ENCODE measurements at places on chromosomes 1 and 21. TPM values are rescaled to one million over a fixed set of nuclear protein-coding genes. Genes with fewer than 3 reads are reported as not detected.
A peak's percentile ranks its signal among the peaks of the same experiment; 100 is the strongest.

- no peak for DNase-seq
Observed at GRCh38 chr1:19088717-19089442, 121.2 kb downstream of the UBR4 start.

DNA sequence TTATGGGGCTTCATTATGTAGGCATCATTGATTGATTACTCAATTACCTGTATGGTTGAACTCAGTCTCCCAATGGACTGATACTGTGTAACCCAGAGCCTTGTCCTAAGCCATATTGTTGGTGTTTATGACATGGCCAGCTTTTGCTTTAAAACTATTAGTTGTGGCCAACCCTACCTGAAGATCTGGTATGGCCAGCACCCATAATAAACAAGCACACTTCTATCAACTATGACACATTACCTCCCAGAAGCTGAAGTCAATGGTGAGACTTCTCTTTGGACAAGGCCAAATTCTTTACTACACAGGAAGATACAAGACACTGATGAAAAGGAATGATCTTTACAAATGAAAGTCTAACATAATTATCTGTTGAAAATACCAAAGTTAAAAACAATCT lies 28.8 kb downstream of the MAN1A2 start:
- no peak for DNase-seq

GRCh38 chr1:217867446-217867995 lies 236.4 kb downstream of the SPATA17 start:
- no peak for DNase-seq

GRCh38 chr1:183291802-183292514 lies 105.9 kb downstream of the LAMC2 start:
- DNase-seq = peak; percentile 76

GRCh38 chr1:76079475-76080227 lies 5.1 kb downstream of the ST6GALNAC3 start:
- DNase-seq = no peak

- DNase-seq = peak; percentile 5
Observed at GRCh38 chr1:55311057-55311641, 96.0 kb upstream of the USP24 start.

GRCh38 chr21:45017039-45017960 lies 57.1 kb upstream of the ADARB1 start:
- DNase-seq = no peak

- DNase-seq = no peak
Observed at GRCh38 chr1:84496498-84496897, 9.7 kb upstream of the SPATA1 start.

DNA sequence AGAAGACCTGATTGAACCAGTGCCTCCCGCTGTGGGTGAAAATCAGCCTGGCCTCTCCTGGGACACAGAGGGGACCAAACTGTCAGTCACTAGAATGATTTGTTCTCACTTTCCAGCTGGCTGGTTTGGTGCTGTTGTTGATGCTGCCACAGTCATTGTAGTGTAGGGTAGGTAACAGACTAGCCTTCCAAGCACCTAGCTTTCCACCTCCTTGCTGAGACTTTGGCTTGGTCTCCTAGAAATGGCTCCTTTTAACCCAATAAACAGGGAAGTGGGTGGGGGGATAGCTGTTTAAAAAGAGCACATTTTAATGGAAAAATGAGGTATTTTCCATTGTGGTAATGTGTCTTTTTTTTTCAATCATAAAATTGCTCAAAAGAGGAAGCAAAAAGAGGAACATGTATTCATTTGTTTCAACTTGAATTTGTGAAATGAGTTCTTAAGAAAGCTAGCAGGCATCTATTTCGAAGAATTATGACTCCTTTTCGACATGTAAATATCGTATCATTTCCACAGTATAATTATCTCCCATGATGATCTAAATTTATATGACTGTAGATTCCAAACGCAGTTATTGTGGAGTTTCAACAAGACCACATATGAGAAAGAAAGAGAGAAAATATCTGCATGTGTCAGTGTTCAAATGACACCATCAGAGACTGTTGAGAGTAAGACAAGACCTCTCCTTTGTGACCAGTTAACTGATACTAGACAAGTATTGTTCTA lies 190.1 kb downstream of the HLX start:
- DNase-seq = peak; percentile 66

DNA sequence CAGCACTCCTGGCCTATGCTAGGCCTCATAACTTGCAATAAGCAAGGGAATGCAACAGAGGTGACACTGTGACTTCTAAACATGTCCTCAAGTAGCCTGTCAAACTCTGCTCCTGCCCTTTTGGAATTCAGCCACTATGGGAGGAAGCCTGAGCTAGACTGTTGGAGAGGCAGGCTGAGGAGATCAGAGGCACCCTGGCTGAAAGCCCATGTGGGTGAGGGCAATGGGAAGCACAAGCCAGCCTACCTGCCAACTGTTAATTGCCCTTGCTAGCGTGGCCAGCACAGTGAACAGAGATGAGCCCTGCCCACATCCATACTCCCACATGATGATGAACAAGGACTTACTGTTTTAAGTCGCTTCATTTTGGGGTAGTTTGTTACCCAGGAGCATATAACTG lies 17.7 kb downstream of the GNB1 start:
- no peak for DNase-seq

DNA sequence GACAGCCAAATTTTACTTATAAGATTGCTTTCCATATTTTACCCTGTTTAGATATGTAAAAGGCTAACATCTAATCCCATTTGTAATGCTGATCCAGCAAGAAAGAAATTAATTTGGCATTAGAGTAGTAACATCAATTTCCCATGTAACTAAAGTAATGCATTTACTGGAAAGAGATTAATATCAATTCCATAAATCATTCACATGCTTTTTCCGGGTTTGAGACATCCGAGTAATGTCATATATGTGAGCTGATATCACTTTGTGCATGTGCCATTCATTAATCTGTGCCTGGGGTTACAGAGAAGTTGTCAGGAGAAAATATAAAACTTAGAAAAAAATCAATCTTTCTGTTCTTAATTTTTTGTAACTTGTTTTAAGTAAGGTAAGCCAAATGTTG lies 206.1 kb downstream of the AGBL4 start:
- DNase-seq = no peak

The SPAG17 gene
- total RNA-seq = 5.7 TPM

The LRRC42 gene
- 44.9 TPM for total RNA-seq

The BNIPL gene
- 0.45 TPM for total RNA-seq

The DCAF6 gene
- total RNA-seq = 25.8 TPM

The OR2T1 gene
- total RNA-seq = not detected

The KCNK1 gene
- total RNA-seq = 73.9 TPM

The SELENBP1 gene
- total RNA-seq = 29.6 TPM

The FAM72D gene
- total RNA-seq = 6.2 TPM

The RGL1 gene
- total RNA-seq = 0.32 TPM

The NPHS2 gene
- not detected for total RNA-seq

The CLEC20A gene
- total RNA-seq = 0.61 TPM
